ENCODE measurements at places on chromosomes 7 and 10. TPM values are rescaled to one million over a fixed set of nuclear protein-coding genes. Genes with fewer than 3 reads are reported as not detected.

ZFYVE27 gene
- 19.2 TPM for total RNA-seq

DPP6 gene
- total RNA-seq: not detected

GRCh38 chr7:43353902-43354301, 229.0 kb upstream of the STK17A start:
- no peak for DNase-seq

GRCh38 chr7:64873517-64873916, 29.6 kb upstream of the ZNF273 start:
- no peak for DNase-seq
